ENCODE measurements at places on chromosomes 1 and 21.

DNA sequence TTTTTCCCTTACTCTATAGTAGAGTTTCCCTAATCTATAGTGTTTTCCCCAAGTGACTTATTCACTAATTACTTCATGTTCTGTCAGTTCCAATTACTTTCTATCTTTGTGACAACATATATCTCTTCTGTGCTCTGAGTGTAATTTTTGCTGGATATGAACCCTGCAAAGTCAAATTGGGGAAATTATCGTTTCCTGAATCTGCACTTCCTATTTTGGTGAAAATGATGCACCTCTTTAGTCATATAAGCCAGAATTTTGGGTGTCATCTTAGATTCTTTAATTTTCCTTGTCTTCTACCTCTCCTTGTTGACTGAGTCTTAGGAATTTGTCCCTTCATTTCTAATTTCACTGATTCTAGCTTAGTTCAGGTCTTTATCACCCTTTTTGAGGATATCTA lies 33.4 kb upstream of the PRKACB start:
- no peaks in the 10 kb centered on the region for H3K4me1 ChIP-seq
- no peaks in the 10 kb centered on the region for H3K27me3 ChIP-seq
- H3K36me3 ChIP-seq, result no peaks in the 10 kb centered on the region
- no peak for DNase-seq

DNA sequence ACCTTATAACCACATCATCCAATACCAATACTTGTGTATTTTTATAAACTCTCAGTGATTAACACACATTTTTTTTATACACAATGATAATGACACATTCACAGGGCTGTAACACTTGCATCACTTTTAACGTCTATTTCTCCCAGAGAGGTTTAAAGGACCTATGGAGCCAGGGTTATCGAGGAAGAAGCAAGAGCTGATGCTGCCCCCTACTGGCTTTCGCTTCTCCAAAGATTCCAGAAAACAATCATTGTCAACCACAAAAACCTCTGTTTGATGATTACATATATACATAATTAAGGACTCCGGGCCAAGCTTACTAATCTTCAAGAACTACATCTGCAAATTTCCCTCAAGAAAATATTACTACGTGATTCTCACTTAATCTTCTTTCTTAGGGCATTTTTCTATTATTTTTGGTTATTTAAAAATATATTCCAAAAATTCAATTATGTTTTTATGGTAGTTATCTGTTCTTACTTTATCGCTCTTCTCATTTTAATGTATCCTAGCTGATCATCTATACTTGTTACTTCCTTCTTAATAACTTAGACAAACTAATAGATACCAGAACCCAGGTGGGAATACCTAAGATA lies 214.5 kb downstream of the VAV3 start:
- H3K4me1 ChIP-seq, result no peaks in the 10 kb centered on the region
- no peaks in the 10 kb centered on the region for H3K27me3 ChIP-seq
- no peak overlapping the region for H3K4me3 ChIP-seq
- DNase-seq, result no peak

DNA sequence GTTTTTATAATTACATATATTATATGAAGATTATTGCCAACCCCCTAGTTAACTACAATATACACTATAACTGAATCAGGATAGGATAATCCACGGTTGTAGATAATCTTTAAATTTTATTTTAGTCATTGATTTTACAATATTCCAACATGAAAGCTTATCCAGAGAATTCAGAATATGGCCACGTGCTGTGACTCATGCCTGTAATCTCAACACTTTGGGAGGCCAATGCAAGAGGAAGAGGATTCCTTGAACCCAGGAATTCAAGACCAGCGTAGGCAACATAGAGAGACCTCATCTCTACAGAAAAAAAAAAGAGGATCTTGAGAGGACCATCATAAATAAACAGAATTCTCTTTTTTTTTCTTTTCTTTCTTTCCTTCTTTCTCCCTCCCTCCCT lies 119.6 kb upstream of the CACYBP start:
- DNase-seq, result no peak
- H3K27me3 ChIP-seq, result no peaks in the 10 kb centered on the region
- H3K4me3 ChIP-seq, result no peak overlapping the region
- H3K4me1 ChIP-seq, result peaks cover 8% of the 10 kb centered on the region
- no peak overlapping the region for H3K27ac ChIP-seq
- H3K36me3 ChIP-seq, result no peaks in the 10 kb centered on the region

GRCh38 chr1:22393587-22393986 lies 58.1 kb upstream of the ZBTB40 start:
- no peaks in the 10 kb centered on the region for H3K36me3 ChIP-seq
- peaks cover 2% of the 10 kb centered on the region for H3K27me3 ChIP-seq
- H3K27ac ChIP-seq, result no peak overlapping the region

DNA sequence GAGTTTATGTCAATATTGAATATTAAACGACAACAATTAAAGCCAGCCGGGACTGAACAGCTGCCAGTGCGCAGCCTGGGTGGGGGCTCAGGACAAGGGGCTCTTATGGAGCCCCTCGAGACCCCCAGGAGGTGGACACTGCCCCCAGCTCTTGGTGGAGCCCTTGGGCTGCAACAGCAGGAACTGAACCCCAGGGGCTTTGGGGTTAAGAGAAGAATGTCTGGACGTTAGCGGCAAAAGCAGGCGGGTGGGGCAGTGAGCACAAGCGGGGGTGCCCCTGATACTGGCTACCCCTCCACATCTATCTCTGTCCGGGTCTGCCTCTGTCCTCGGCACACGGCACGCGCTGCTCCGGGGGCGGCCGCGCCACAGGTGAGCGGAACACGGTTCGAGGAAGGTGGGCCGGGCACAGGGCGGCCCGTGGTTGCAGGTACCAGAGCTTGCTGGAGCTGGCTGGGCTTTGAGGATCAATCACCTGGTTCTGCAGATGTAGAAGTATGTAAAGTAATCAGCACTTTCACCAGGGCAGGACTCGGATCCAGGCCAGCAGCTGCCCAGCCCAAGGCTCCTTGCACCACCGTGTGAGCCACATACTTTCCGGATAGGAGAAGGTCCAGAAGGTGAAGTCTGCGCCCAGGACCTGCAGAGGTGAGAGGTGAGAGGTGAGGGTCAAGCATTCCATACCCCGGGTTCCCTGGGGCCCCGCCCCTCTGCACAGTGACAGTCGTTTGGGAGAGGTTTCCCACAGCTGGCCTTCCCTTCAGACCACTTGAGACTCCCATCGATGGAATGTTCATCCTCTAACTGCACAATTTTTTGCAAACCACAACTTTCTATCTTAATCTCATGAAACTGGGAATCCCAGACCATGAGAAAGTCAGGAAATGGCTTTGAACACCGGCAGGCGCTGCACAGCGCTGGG lies 12.4 kb upstream of the POFUT2 start:
- no peaks in the 10 kb centered on the region for H3K27me3 ChIP-seq
- H3K4me3 ChIP-seq, result no peak overlapping the region

- DNase-seq, result no peak
- H3K4me1 ChIP-seq, result no peaks in the 10 kb centered on the region
- H3K27me3 ChIP-seq, result no peaks in the 10 kb centered on the region
- H3K36me3 ChIP-seq, result no peaks in the 10 kb centered on the region
- no peak overlapping the region for H3K27ac ChIP-seq
- H3K4me3 ChIP-seq, result no peak overlapping the region
Observed at GRCh38 chr1:99527545-99527944, 118.4 kb upstream of the PALMD start.

DNA sequence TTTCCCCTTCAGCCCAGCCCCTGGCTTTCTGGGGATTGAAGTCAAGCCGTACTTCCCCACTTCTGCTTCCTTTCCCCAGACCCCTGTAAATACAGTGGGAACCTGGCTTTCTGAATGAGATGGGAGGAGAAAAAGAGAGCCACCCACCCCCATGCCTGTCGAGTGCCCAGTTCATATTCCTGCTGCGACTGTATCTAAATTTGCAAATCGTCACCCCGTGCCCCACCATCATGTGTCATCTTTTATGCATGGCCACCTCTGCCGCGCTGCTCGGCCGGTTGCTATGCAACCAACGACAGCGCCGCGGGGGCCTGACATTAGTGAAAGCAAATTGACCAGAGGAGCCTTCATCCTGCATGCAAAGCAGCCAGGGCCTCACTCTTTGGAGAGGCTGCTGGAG lies 143.0 kb downstream of the ELAVL4 start:
- H3K4me1 ChIP-seq, result no peaks in the 10 kb centered on the region
- no peaks in the 10 kb centered on the region for H3K36me3 ChIP-seq
- H3K27me3 ChIP-seq, result no peaks in the 10 kb centered on the region
- DNase-seq, result no peak

DNA sequence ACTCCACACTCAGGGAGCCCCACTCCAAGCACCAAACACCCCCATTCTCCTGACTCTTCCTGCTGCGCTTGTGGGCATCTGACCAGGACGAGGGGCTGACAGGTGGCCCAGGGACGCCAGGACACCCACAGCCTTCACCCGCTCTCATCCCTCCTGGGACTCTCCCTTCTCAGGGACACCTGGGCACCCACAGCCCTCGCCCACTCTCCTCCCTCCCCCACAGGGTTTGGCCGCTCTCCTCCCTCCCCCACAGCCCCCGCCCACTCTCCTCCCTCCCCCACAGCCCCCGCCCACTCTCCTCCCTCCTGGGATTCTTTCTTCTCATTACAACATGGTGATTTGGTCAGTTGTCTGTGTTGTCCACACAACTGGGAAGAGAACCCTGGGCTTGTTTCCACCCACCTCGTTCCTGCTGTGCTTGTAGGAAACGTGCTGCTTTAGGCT lies 43.4 kb downstream of the PRDM15 start:
- H3K27ac ChIP-seq, result no peak overlapping the region
- H3K27me3 ChIP-seq, result no peaks in the 10 kb centered on the region
- peaks cover 72% of the 10 kb centered on the region for H3K36me3 ChIP-seq
- DNase-seq, result no peak

Measured in RWPE2 (cell line).